ENCODE measurements at places on chromosomes 6 and 20. TPM values are rescaled to one million over a fixed set of nuclear protein-coding genes. Genes with fewer than 3 reads are reported as not detected.

SMLR1 gene
- not detected for total RNA-seq

DNA sequence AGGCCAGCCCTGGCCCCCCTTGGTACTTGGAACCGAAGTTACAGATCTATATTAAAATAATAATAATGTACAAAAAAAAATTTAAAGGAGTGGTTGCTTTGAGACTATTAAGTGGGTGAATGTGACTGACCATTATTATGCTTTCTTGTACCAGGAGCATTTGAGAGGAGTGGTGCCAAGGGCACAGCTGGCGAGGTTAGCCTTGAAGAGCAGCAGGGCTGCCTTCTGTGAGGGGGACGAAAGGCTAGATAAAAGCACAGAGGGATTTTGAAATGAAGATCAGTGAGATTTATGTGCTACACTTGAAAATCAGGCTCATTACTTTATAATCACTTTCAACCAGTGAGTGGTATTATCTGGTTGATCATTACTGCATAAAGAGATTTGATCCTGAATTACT, 48.6 kb downstream of the FIG4 start:
- DNase-seq, result no peak

DNA sequence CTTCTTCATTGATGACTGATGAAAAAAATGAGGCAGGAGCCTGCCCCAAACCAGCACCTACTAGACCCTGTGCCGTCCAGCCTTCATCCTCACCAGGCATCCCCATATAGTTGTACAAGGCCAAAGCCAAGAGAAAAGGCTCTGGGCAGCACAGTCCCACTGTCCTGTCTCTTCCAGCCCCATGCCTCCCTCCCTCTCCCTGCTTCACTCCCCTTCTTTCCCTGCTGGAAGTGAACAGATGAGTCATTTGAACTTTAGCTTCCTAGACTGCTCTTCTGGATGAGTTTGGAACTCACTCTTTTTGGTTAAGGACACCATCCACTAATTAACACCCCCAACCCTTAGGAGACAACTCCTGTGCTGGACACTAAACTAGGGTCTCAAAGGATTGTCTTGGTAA, 235.2 kb downstream of the LRFN2 start:
- DNase-seq, result peak; percentile 32

DNA sequence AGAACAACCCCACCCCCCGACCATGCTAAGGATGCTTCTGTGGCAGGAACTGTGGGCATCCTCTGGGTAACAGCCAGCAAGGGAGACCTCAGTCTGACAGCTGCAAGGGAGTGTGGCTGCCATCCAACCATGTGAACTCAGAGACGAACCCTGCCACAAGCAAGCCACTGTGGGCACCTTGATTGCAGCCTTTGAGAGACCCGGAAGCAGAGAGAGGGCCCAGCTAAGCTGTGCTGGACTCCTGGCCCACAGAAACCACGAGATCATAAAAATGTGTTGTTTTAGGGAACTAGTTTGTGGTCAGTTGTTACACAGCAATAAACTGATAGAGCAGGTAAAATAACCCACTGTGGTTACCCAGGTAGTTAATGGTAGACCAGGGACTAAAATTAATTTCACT, 414.6 kb downstream of the CDH26 start:
- DNase-seq, result no peak

Measured in vagina (tissue), 2 donors.